ENCODE measurements at places on chromosomes 11 and 22. TPM values are rescaled to one million over a fixed set of nuclear protein-coding genes. Genes with fewer than 3 reads are reported as not detected.

DNA sequence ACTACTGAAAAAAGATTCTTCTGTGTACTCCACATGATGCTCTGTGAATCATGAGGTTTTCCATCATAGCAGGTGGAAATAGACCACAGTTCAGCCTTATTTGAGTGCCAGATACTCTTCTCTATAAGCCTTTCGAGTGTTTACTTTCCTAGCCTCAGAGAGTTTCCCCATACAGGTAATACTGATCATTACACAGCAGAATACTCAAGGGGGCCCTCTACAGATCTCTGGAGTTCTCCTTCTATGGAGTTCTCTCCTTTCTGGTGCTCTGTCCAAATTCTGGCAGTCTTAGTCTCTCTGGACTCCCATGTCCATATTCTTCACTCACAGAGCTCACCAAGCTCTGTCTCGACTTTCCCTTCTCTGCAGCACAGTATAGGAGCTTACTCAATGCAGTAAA lies 175.7 kb upstream of the CARD18 start:
- no peaks in the 10 kb centered on the region for H3K27me3 ChIP-seq
- H3K4me1 ChIP-seq, result no peaks in the 10 kb centered on the region
- no peak overlapping the region for H3K27ac ChIP-seq
- H3K4me3 ChIP-seq, result no peak overlapping the region
- DNase-seq, result no peak

GRCh38 chr11:61702701-61703312 lies 22.6 kb downstream of the DAGLA start:
- no peaks in the 10 kb centered on the region for H3K27me3 ChIP-seq
- peaks cover 54% of the 10 kb centered on the region for H3K4me1 ChIP-seq
- H3K36me3 ChIP-seq, result no peaks in the 10 kb centered on the region
- DNase-seq, result no peak

Gene CEP57
- total RNA-seq, result 22.2 TPM

GRCh38 chr11:111573821-111574249 lies 28.4 kb upstream of the SIK2 start:
- H3K4me3 ChIP-seq, result peak overlapping the region; percentile 53
- H3K27ac ChIP-seq, result peak overlapping the region; percentile 76
- no peaks in the 10 kb centered on the region for H3K27me3 ChIP-seq

Gene LARGE1
- total RNA-seq, result 117 TPM

- DNase-seq, result no peak
- peaks cover 31% of the 10 kb centered on the region for H3K4me1 ChIP-seq
- no peaks in the 10 kb centered on the region for H3K36me3 ChIP-seq
- H3K27ac ChIP-seq, result no peak overlapping the region
- H3K27me3 ChIP-seq, result peaks cover 8% of the 10 kb centered on the region
These were observed 11.5 kb downstream of the ANO1 start for GRCh38 chr11:70089631-70090030.

DNA sequence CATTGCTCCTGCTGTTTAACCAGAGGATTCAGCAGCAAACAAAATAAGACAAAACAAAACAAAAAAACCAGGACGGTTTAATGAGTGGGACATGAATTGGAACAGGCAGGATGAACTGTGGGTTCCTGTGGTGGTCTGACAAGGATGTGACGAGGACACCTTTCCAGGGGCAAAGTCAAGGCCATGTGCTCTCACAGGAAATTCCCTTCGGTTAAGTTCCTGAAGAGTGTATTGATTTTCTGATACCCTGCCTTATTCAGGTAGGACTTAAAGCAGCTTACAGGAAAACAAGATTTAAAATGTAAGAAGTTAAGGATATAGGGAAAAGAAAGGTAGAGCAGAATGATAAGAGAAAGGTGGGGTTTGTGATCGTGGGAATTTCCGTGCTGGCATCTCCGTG lies 8.5 kb upstream of the PLET1 start:
- peaks cover 12% of the 10 kb centered on the region for H3K4me1 ChIP-seq
- H3K4me3 ChIP-seq, result no peak overlapping the region
- no peak overlapping the region for H3K27ac ChIP-seq
- no peaks in the 10 kb centered on the region for H3K36me3 ChIP-seq
- DNase-seq, result no peak

- peaks cover 40% of the 10 kb centered on the region for H3K4me1 ChIP-seq
- no peaks in the 10 kb centered on the region for H3K36me3 ChIP-seq
- no peaks in the 10 kb centered on the region for H3K27me3 ChIP-seq
- peak overlapping the region; percentile 91 for H3K4me3 ChIP-seq
These were observed 804 bp downstream of the ACER3 start for GRCh38 chr11:76861490-76861953.

Gene UNC93B1
- total RNA-seq, result 6.1 TPM

DNA sequence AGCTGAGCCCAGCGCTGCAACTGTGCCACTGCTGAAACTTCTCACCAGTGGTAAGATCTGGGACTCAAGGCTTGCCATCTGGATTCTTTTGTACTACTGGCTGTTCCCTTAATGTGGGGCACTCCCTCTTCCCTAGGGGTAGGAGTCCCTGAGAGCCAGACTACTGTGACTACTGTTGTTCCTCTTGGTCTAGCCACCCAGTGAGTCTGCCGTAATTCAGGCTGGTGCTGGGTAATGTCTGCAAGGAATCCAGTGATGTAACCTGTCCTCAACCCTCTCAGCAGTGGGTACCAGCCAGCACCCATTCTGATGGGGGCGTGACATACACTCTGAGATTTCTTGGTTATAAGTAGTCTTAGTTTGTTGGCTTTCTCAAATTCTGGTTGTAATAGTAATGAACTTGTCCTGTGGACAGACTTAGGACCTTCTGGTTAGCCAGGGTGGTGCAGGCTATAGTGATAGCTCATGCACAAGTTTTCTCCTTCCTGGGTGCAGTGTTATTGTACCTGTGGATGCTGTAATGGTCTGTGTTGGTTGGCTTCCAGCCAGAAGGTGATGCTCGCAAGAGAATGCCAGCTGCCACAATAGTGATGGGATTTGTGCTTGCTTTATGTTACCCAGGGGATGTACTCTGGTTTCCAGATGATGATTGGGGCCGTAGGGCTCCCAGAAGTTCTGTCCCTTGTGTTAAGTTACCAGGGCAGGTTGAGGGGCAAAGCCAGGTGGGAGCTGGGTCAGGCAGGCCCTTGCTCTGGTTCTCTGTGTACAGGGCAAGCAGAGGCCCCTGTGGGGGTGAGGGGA lies 65.5 kb downstream of the ARHGAP42 start:
- H3K36me3 ChIP-seq, result peaks cover 11% of the 10 kb centered on the region
- no peak for DNase-seq
- no peaks in the 10 kb centered on the region for H3K27me3 ChIP-seq
- peak overlapping the region; percentile 17 for H3K27ac ChIP-seq

GRCh38 chr11:28808771-28809170 lies 700.6 kb downstream of the METTL15 start:
- no peaks in the 10 kb centered on the region for H3K27me3 ChIP-seq
- no peaks in the 10 kb centered on the region for H3K4me1 ChIP-seq
- H3K4me3 ChIP-seq, result no peak overlapping the region
